HFF-Myc (cell line): ENCODE measurements at places on chromosomes 6 and 20.
A peak's percentile ranks its signal among the peaks of the same experiment; 100 is the strongest.

DNA sequence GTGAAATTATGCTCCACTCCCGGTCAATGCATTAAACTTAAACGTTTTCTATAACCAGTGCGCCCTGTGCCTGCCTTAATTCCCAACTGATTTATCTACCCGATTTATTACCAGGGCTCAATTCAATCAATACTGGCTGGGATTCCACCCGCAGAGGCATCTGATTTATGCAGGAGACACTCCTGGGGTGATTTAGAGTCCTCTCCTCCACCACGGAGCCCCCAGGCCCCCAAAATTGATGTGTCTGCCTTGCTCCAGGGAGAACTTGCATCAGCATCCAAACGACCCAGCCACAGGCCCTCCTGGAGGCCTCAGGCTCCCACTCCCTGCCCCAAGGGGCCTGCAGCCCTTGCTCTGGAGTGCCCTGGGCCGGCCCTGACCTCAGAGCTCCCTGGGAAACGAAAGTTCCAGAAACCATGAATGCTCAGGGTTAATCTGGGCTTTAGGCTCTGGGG lies 29.5 kb downstream of the ANKRD60 start:
- DNase-seq = no peak

DNA sequence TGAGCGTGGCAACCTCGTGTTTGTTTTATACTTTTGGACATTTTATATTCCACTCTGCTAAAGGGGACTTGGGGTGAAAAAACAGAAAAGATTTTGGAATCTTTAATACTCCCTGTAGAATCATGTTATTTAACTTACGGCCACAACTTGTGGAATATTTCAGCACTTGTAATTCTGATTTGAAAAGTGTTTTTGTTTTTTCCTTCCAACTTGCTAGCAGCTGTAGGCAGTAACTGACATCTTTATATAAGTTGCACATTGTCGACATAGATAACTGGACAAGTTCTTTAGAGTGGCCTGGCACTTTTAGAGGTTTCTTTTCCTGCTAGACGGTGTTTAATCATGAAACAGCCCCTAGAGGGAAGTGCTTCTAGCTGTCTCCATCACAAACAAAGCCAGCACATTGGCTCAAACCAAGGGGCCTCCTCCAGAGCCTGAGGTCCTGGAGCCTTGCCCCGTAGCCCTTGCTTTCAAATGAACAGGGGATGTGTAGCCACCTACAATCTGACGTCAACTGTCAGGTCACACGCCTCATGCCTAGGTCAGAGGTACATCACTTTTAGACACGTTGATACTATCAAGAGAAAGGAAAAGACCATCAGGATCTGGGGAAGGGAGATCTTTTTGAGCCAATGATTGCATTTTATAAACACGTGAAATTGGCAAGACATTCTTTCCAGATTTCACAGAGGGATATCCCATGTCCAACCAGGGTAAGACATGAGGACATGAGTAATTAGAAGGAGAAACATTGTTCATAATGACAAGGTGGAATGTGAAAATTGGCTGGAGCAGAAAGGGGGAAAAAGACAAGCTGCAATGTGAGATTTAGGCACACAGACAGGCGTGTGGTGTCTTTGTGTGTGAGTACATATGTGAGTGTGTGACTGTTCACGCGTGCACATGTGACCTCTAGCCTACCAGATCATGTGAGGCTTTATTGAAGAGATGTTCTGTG lies 92.1 kb downstream of the TXNDC5 start:
- no peak for DNase-seq

DNA sequence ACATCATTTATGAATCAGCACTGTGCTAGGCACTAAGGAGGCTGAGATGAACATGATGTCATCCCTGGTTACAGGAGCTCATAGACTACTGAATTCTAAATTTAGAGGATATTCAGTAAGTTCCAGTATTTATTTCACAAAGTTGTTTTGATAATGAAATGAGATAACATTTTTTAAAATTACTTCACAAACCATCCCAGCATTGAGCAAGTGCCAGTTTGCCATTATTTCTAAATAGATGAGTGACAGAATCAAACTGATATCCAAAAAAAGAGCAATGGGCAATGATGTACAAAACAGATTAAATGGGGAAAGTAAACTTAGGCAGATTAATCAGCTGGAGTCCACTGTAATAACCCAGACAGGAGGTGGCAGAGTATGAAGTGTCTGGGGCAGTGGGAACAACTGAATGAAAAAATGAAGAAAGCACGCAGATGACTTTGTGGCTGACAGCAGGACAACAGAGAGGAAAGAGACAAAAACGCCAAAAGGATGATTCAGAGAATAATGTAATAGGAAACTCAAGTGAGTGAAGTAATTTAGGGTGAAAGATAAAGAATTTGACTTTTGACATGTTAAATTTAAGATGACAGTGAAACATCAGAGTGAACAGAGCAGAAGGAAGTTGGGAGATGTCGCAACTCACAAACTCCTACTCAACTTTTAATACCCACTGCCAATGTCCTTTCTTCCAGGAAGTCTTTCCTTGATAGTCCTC lies 70.2 kb downstream of the RCAN2 start:
- no peak for DNase-seq

DNA sequence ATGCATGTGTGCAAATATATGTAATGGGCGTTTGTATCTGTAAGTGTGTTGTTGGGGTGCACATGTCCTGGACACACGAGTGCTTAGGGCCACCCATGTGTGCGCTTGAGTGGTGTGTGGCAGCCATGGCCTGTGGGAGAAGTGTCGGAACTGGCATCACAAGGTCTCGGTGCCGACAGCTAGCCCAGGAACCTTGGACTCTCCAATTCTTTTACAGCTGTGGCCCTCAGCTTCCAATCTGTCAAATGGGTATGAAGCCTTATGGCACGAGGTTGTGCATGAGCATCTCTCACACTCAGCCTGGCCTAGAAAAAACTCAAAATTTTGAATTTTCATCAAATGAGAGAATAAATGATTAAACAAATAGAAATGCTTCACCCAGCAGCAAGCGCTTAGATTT lies 42.0 kb downstream of the SPDEF start:
- DNase-seq = no peak

DNA sequence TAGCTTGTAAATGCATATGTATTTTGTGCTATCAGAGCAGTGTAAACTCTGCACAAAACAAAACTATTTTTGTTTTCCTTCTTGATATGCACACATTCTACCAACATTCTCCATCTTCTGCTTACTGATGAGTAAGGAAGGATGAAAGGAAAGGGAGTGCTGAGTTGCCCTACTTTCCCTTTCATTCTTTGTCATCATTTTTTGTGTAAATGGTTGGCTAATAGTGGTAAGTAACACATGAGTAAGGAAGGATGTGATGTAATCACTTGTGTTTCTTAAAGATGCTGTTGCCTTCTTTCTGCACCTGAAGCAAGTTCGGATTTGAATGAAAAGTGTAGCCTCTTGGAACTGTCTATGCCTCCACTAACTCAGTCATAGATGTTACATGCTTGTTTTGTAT lies 4.6 kb upstream of the REV3L start:
- DNase-seq = no peak

GRCh38 chr6:125732398-125732797 lies 17.0 kb upstream of the HEY2 start:
- DNase-seq = no peak

DNA sequence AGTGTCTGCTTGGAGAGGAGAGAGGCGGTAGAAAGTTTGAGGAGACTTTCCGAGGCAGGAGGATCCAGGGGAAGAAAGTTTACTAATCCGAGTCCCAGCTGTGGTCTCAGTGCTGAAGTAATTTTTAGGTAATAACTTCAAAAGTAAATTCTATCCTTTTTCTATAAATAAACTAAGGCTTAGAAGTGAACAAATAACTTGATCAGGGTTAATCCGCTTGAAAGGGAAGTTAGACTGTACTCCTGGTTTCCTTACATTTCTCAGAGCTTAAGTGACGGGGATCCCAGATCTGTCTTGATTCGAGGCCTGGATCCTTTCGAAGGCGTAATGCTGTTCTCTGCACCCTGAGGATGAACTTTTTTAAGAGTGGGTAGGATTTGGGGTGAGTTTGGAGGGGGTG lies 2.6 kb downstream of the STK35 start:
- no peak for DNase-seq

DNA sequence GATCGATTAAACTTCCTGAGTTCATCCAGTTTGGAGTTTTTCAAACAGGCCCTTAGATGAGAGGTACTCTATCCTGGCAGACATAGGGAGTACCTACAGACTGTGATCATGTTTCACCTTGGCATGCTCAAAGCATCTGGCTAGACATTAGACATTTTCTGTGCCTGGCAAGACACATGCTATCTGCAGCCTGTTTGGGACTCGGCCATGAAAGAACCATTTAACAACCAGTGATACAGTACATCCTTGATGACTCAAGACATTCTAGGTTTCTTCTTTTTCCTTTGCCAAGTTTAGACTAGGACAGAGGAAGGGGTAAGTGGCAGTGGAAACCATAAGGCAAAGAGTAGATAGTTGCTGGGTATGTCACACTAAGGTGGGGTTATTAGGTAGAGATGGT lies 15.4 kb upstream of the PAQR8 start:
- DNase-seq = no peak

- DNase-seq = no peak
These were observed 76.7 kb upstream of the FABP7 start for GRCh38 chr6:122702841-122703240.

DNA sequence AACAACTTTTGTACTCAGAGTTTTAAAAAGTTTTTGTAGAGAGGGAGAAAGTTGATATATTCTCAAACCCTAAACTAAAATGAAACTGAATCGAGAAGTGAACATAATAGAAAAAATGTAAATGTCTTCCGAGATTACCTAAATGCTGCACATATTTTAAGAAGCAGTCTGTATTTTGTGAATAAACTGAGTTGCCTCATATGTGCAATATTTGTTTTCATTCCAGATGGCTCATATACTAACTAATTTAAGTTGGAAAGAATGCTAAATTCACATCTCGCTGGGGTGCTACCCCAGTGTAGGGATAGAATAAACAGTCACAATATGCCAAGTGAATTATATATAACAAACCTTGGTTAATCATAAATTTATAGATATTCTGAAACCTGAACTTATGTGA lies 285.9 kb upstream of the THEMIS start:
- DNase-seq = no peak

DNA sequence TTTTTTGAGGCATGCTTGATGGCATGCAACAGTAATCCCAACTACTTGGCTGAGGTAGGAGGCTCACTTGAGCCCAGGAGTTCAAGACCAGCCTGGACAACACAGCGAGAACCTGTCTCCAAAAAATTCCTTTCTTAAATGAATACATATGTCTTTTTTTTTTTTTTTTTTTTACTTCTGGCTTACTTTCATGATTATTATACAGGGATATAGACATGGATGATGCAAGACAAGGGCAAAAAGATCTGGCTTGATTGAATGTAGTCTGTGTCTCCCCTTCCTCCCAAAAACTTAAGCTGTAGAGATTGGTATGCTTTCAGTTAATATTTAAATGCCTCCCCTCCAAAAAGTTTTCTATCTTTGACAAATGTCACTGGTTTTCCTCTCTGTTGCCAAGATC lies 7.6 kb downstream of the SNX3 start:
- no peak for DNase-seq

DNA sequence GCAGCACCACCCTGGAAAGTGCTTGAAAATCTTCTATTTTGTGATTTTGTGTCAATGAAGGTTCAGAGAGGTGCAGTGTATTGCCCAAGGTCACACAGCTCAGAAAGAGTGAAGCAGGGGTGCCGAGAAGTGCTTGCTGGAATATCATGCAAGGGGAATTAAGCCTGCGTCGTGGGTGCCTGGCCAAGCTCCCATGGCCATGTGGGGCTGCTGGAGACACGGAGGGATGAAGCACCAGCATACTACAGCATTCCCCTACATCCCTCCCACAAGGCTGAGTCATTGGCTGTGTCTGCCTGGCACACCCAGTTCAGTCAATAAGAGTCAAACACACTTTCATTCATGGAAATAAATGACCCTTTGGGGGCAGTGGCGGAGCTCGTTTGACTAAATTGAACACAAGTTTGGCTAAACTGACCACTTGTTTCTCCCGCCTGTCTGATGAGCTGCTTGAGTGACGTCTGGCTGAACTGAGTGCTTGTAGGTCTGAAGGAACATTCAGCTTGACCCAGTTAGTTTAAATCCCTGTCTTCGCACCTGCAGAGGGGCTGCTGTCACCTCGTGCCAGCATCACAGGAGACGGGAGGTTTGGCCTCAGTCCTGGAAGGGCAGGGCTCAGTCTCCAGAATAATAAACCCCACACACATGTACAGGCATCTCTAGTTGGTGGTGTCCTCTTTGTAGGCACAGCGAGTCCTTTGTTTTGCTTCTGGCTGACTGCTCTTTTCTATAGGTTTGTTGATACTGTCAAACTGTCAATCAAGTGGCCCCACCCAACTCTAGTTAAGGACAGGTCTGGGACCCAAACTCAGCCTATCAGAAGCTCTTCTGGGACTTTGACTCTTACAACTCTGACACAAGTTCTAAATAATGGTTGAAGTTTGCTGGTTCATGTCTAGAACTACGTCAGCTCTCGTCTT lies 8.4 kb upstream of the TGM2 start:
- peak; percentile 73 for DNase-seq

- DNase-seq = no peak
These were observed 97.2 kb upstream of the RIN2 start for GRCh38 chr20:19660808-19661378.

DNA sequence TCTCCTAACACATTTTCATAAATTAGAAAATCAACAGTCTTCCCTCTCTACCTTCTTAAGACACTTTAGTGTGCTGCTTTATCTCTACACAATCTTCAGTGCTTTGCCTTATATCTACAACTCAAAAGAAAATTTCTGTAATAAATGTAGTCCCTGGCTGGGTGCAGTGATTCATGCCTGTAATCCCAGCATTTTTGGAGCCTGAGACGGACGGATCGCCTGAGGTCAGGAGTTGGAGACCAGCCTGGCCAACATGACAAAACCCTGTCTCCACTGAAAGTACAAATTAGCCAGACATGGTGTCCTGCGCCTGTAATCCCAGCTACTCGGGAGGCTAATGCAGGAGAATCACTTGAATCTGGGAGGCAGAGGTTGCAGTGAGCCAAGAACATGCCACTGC lies 9.7 kb upstream of the EDN1 start:
- DNase-seq = no peak

DNA sequence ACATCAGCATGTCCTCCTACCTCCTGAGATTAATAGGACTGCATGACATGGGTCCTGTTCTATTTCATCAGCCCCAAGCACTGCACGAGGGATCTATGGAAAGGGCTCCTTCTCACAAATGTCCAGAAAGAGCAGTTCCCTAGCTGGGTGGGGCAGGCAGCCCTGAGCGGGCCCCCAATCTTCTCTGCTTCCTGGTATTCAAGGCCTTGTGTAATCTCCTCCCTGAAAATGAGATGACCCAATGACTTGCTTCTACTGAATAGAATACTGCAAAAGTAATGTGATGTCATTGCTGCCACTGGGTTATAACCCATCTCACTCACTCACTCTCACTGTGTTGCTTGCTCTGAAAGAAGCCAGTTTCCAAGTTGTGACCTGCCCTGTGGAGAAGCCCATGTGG lies 126.4 kb downstream of the OPRM1 start:
- DNase-seq = no peak

GRCh38 chr6:75334266-75335040 lies 49.9 kb upstream of the TMEM30A start:
- DNase-seq = peak; percentile 56

GRCh38 chr6:69865126-69865525 lies 1.2 kb upstream of the COL19A1 start:
- DNase-seq = peak; percentile 2

- DNase-seq = peak; percentile 25
These were observed 55.7 kb upstream of the SLC23A2 start for GRCh38 chr20:5056801-5057599.

- DNase-seq = no peak
These were observed 384.4 kb downstream of the BMP2 start for GRCh38 chr20:7151676-7152470.
